ENCODE measurements at places on chromosomes 12 and 14.

GRCh38 chr14:44759277-44759676 lies 202.5 kb downstream of the KLHL28 start:
- DNase-seq = no peak

DNA sequence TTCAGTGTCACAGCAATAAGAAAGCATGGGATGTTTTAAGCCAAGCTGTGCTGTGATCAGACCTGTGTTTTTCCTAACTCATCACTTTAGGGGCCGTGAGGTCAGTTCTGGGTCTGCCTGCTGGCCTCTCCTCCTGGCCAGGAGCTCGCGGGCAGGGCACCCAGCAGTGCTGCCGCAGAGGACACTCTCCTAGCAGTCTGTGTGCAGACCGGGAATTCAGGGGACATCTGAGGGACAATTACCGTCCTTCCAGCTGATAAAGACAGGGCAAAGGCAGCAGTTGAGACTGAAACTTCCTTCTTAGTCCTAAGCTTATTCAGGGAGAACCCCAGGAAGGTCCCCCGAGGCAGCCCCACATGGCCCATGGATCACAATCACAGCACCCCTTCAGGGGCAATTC lies 89.6 kb downstream of the CHGA start:
- DNase-seq = no peak

- DNase-seq = no peak
These were observed 16.9 kb upstream of the BEGAIN start for GRCh38 chr14:100604121-100604501.

GRCh38 chr12:91432755-91433154 lies 250.1 kb upstream of the DCN start:
- no peak for DNase-seq

GRCh38 chr12:103841690-103842584 lies 903 bp upstream of the NT5DC3 start:
- peak; percentile 61 for DNase-seq

GRCh38 chr12:83077041-83077440 lies 390.3 kb downstream of the TMTC2 start:
- DNase-seq = no peak

All from COR-L47 (cell line).